Activated CD4-positive, alpha-beta memory T cell treated with anti-CD3 and anti-CD28 coated beads, Interleukin-2, amount 10 ng/mL, durations not matched to agents 7 days and 5 days (primary cell): ENCODE measurements at places on chromosomes 5 and 9. TPM values are rescaled to one million over a fixed set of nuclear protein-coding genes. Genes with fewer than 3 reads are reported as not detected.

DNA sequence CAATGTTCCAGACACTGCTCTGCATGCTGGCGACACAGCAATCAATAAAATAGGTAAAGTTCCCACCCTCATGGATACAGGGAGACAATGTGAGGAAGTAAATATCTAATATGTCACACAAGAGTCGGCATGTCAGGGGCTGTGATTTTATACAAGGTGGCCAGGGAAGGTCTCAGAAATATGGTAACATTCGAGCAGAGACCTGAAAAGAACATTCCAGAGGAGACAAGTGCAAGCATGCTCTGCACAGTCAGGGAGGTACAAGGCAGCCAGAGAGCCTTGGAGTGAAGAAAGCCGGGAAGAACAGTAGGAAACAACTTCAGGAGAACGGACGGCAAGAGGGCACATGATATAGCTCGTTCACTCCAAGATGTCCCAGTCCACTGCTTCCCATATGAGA is 89.2 kb upstream of the ZNF462 start:
- H3K4me3 ChIP-seq: no peak overlapping the region
- no peaks in the 10 kb centered on the region for H3K4me1 ChIP-seq
- H3K36me3 ChIP-seq: no peaks in the 10 kb centered on the region
- H3K27me3 ChIP-seq: no peaks in the 10 kb centered on the region
- no peak for DNase-seq

GRCh38 chr5:113250341-113250953 is 184.3 kb downstream of the TSSK1B start:
- H3K4me3 ChIP-seq: no peak overlapping the region
- peaks cover 8% of the 10 kb centered on the region for H3K4me1 ChIP-seq
- peaks cover 8% of the 10 kb centered on the region for H3K27me3 ChIP-seq
- DNase-seq: no peak

GRCh38 chr9:117470902-117471301 is 56.0 kb upstream of the ASTN2 start:
- DNase-seq: no peak
- no peaks in the 10 kb centered on the region for H3K4me1 ChIP-seq
- no peak overlapping the region for H3K4me3 ChIP-seq
- H3K27me3 ChIP-seq: no peaks in the 10 kb centered on the region
- H3K27ac ChIP-seq: no peak overlapping the region
- no peaks in the 10 kb centered on the region for H3K36me3 ChIP-seq

- no peak for DNase-seq
- no peaks in the 10 kb centered on the region for H3K27me3 ChIP-seq
- H3K27ac ChIP-seq: no peak overlapping the region
- H3K4me1 ChIP-seq: peaks cover 33% of the 10 kb centered on the region
Observed at GRCh38 chr5:151739939-151740335, 18.5 kb downstream of the ATOX1 start.

PCDHB13 gene
- total RNA-seq: not detected
